AG09309 (cell line): ENCODE measurements at places on chromosomes 13 and 19.

- peak; percentile 21 for DNase-seq
Observed at GRCh38 chr19:11673608-11674041, 65.1 kb downstream of the ZNF823 start.

DNA sequence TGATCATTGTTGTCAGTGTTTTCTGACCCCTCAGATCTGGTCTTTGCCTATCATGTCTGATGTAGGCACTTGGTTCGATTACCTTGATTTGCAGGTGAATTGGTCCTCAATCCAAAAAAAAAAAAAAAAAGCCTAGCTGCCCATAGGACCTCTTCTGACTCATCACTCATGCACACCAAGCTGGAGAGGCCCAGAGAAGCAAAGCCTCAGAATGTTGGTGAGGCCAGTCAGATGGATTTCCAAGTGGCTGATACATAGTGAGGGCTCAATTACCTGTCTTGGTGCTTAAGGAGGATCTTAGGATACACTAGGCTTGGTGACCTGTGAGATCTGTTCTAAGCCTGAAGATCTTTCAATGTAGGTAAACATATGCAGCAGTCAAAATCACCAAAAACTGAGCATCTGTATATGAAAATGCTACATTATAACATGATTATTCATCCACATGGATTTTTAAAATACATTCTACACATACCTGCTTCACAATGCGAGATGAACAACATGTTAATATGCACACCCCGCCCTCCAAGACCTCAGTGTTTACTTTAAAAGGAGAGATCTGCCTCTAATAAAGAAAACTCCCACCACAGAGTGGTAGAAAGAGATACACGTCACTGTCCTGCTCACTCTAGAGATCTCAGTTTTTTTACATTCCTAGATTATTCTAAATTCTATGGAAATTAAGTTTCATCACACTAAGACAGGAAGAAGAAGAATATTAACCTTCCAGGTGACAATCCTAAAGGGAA, 79.9 kb upstream of the RAP2A start:
- no peak for DNase-seq

DNA sequence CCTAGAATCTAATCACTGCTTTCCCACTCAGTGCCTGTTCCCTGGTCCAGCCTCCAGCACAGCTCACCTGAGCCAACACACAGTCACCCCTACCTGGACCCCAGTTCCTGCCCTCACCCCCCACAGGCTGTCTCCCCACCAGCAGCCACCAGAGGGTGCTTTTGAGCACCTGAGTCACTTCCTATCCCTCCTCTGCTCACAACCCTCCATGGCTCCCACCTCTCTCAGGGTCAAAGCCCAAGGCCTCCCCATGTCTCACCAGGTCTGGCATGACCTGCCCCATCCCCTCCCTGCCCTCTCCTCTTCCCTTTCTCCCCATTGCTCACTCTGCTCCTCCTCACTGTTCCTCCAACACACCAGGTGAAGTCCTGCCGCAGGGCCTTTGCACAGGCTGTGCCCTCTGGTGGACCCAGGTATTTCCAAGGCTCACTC, 7.1 kb upstream of the DPP9 start:
- DNase-seq = no peak

- DNase-seq = no peak
Observed at GRCh38 chr13:114151565-114152284, 19.3 kb upstream of the RASA3 start.

GRCh38 chr13:107845911-107846310, 369.4 kb downstream of the LIG4 start:
- no peak for DNase-seq

GRCh38 chr19:38411041-38411712, 8.3 kb downstream of the FAM98C start:
- DNase-seq = no peak

GRCh38 chr13:61410669-61411297, 4.9 kb downstream of the PCDH20 start:
- DNase-seq = no peak

DNA sequence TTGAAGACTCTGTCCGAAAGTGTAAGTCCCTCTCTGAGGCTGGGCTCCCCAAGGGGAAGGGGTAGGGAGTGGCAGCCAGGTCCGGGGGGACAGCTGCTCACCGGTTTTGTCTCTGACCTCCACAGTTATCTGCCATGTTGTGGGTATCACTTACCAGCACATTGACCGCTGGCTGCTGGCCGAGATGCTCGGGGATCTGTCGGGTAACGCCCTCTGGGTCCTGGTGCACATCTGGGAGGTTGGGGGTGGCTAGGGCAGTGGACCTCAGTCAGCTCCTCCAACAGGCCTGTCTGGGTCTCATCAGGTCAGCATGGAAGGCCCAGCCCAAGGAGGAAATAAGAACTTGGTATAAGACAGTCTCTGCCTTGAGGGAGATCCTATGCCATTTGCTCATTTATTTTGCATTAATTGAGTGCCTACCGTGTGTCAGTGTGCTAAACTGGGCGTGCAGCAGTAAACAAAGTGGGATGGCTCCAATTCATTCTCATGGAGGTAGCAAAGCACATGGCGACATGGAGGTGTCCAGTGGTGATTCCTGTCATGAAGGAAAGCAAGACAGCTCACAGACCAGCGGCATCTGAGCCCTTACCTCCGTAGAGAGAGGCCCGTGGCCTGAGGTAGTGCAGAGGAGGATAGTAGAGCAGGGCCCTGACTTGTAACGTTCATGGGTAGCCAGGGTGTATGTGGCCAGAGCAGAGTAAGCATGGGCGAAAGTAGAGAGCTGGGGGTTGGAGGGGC, 13.7 kb downstream of the EIF3K start:
- no peak for DNase-seq

DNA sequence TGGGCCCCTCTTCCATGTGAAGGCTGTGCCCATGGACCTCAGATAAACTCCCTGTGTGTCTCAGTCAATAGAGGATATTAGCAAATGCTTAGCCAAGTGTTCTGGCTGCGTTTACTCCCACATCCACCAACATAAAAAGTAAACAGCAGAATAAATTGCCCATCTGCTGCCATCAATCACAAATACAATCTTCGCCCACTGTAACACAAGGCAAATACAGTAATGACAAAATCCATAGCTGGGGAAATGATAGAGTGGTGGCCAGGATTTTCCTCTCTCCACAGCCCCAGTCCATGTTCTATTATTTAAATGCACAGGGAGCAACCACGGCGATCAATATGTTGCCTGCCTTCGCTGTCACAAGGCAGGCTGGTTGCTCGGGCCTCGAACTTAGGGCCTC, 376.5 kb downstream of the UQCRFS1 start:
- DNase-seq = no peak

- no peak for DNase-seq
Observed at GRCh38 chr13:73913079-73913740, 221.0 kb downstream of the KLF12 start.

DNA sequence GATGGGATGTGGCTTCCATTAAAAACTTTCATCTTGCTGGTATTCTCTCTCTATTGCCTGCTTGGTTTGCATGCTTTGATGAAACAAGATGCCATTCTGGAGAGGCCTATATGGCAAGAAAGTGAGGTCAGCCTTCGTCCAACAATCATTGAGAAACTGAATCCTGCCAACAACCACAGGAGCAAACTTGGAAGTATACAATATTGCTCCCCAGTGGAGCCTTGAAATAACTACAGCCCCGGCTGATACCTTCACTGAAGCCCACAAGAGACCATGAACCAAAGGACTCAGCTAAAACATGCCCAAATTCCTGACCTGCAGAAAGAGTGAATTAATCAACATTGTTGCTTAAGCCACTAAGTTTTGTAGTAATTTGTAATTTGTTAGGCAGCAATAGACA, 82.5 kb upstream of the FGF14 start:
- DNase-seq = no peak

DNA sequence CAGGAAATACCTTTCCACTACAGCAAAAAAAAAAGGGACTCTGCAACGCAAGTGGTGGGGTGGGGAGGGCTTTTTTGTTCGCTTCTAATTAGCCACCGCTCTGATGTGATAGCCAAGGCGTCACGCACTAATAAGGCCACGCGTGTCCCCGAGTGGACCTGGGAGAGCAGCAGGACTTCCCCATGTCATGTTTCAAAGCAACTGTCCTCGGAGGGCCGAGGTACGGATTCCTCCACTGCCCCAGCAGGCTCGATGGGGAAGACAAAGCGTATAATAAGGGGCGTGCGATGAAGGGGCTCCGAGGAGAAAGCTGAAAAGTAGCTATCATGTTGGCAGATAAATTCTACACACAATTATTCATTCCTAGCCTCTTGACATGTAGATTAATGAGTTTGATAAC, 179.7 kb upstream of the ZNF507 start:
- DNase-seq = no peak

DNA sequence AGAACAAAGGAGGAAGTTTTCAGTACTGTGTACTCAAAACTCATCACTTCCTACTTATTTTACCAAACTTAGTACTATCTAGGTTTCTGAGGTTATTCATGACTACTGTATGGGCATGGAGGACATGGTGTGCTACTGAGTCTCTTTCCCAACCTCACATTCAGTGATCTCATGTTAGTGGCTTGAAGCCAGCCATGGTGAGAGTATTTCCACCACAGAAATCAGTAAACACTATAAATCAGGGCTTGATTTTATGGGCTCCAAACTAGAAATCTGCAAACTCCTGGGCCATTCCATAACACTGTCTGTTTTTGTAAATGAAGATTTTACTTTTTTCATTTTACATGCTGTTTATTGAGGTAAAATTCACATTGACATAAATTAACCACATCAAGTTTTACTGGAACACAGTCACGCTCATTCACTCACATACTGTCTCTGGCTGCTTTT, 19.7 kb downstream of the MED26 start:
- peak; percentile 90 for DNase-seq

DNA sequence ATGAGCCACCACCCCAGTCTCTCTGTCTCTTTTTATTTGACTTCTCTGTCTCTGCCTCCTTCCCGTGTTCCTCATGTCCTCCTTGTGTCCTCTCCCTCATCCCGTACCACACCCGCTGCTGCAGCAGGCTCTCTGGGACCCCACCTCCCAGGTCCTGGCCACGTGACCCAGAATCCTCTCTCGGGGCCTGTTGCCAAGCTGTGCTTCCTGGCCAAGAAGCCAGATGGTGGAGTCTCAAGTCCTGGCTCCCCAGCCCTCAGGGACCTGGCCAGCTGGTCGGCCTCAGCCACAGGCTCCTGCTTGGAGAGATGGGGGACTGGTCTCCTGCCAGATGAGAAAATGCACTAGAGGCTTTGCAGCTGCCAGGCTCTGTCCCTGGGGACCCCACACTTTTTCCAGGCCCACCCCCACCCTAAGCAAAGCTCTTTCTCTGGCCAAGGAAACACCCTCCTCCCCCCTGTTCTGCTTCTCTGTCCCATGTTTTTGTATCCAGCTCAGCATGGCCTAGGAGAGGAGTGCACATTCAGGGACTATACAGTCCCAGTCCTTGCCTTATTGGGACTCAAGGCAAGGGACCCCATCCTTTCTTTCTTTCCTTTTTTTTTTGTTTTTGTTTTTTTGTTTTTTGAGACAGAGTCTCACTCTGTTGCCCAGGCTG, 34.3 kb upstream of the SHKBP1 start:
- no peak for DNase-seq

GRCh38 chr19:42487032-42487797, 41.1 kb downstream of the CEACAM1 start:
- no peak for DNase-seq
